ENCODE measurements at places on chromosomes 13 and 19. TPM values are rescaled to one million over a fixed set of nuclear protein-coding genes. Genes with fewer than 3 reads are reported as not detected.

The ZNF382 gene
- total RNA-seq = 4.2 TPM

The SGCG gene
- 1.2 TPM for total RNA-seq

The ZNF430 gene
- 7.9 TPM for total RNA-seq

The ZNF414 gene
- total RNA-seq = 2.2 TPM

The FFAR3 gene
- not detected for total RNA-seq

The EXOC3L2 gene
- not detected for total RNA-seq

The ACP7 gene
- 0.77 TPM for total RNA-seq

The C2CD4C gene
- total RNA-seq = 0.26 TPM

The NR1H2 gene
- total RNA-seq = 71.9 TPM

The RELB gene
- total RNA-seq = 2.1 TPM

The TTC9B gene
- not detected for total RNA-seq

The CCDC106 gene
- 2.9 TPM for total RNA-seq

The SYNE4 gene
- 3.6 TPM for total RNA-seq

The POLD1 gene
- total RNA-seq = 28.4 TPM

The POMP gene
- 70.8 TPM for total RNA-seq
